ENCODE measurements at places on chromosomes 3 and 15.

- DNase-seq: no peak
These were observed 2.4 kb downstream of the NMNAT3 start for GRCh38 chr3:139675327-139675726.

DNA sequence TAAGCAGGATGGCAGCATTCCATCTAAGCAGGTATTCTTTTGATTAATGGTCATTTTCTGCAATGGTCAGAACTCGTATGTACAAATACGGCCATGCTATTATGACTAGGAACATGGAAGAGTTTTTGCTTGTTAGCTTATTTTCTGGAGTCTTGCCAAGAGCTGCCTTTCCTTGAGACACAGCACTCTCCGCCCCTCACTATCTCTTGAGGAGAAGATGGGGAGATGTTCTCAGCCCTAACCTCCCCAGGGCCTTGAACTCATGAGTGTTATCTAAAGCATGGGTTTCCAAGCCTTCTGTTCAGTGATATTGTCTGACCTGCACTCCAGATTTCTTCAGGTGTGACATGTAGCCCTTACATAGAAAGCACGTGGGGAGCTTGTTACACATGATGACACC is 65.9 kb upstream of the ACTC1 start:
- no peak for DNase-seq

DNA sequence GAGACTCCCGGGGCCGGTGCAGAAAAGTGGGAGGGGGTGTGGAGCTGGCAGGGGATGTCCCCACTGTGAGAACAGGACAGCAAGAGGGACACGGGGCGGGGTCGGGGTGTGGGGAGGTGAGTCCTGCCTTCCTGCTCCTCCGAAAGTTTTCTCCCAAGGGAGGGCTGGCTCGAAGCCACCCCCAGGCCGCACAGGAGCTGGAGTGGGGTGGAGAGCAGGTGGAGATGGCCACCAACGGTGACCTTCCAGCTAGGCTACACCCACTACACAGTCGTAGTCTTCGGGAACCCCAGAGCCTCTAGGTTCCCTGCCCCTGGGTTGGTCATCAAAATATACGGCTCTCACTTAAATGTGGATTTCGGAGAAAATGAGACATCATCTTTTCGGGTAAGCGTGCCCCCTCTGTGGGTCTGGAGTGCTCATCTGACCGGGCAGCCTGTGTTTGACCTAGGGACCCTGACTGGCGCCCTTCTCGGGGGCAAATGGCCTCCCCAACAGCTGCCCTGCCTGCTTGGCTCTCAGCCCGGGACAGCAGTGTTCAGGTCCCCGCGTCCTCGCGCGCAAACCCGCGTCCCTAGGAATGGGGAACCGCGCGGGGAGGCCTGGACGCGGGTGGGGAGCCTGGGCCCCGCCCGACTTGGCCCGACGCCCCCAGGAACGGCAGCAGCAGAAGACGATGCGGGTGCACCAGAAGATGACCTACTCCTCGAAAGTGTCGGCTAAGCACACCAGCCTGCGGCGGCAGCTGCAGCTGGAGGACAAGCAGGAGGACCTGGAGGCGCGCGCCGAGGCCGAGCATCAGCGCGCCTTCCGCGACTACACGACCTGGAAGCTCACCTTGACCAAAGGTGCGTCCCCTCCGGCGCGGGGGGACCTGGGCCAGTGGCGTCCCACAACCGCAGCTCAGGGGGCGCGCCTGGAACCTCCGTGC is 21.2 kb downstream of the CFAP100 start:
- no peak for DNase-seq

GRCh38 chr3:138263104-138263503 is 66.5 kb downstream of the NME9 start:
- no peak for DNase-seq

DNA sequence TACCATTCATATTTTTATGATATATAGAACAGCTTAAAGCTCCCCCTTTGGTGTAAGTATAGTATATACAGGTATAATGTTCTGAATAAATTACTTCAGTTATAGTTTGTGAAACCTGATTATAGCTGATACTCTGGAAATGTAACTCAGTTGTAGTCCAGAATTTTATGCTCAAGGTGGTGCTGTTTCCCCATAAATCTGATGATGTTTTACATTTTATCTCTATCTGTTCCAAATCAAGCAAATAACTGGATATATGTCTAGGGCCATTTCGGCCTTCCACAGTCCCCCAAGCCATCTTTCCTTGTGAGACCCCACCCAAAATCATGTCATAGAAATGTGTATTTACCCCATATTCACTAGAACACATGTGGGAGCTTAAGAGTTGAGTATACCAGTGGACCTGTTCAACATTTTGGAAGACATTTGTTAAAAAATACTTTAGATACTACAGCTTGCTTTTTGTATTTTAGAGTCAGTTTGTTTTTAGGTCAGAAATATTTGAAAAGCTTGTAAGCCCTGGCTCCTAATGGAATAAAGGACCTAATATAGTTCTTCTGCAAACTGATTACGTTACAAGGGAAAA is 107.1 kb downstream of the ATG7 start:
- no peak for DNase-seq

- no peak for DNase-seq
These were observed 22.7 kb downstream of the ERICH6 start for GRCh38 chr3:150681057-150681456.
